ENCODE measurements at places on chromosomes 12 and 14.
A peak's percentile ranks its signal among the peaks of the same experiment; 100 is the strongest.

DNA sequence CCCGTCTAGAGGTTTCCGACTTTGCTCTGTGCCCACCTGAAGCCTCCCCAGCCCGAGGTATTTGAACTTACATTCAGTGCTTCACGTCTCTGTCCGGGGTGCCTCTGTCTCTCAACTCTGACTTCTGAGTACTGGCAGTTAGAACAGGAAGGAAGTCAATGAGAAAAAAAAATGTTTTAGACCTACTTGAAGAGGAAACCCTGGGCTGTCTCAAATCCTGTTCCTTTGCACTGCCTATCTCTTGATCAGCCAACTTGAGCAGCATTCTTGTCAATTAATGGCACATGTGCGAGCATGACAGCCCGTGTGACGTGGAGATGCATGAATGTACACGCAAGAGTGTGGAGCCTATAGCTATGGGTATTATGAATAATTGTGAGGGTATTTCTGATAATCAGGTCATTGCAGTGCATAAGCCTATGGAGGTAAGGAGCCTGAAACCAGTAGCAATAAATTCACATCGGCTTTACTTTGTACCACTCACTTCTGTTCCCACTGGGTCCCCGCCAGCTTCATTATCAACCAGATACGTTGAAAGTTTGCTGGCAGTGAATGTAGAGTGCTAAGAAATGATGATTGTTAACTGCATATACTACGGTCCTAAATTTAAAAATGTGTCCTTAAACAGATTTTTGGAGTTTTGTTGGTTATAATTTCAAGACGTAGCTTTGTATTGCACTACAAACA, at the start of gene ARHGDIB:
ARHGDIB (minus strand) TSS at position 136 of the 687 bp plus-strand sequence. CDS start 10,889 bp downstream, outside the sequence.
- peak; percentile 92 for DNase-seq

- no peak for DNase-seq
Measured at GRCh38 chr12:33323823-33324222, 115.8 kb downstream of the SYT10 start.

- DNase-seq: no peak
Measured at GRCh38 chr12:53190108-53190729, 9.5 kb upstream of the CSAD start.

- DNase-seq: no peak
Measured at GRCh38 chr12:2168808-2169207, 116.0 kb downstream of the CACNA1C start.

DNA sequence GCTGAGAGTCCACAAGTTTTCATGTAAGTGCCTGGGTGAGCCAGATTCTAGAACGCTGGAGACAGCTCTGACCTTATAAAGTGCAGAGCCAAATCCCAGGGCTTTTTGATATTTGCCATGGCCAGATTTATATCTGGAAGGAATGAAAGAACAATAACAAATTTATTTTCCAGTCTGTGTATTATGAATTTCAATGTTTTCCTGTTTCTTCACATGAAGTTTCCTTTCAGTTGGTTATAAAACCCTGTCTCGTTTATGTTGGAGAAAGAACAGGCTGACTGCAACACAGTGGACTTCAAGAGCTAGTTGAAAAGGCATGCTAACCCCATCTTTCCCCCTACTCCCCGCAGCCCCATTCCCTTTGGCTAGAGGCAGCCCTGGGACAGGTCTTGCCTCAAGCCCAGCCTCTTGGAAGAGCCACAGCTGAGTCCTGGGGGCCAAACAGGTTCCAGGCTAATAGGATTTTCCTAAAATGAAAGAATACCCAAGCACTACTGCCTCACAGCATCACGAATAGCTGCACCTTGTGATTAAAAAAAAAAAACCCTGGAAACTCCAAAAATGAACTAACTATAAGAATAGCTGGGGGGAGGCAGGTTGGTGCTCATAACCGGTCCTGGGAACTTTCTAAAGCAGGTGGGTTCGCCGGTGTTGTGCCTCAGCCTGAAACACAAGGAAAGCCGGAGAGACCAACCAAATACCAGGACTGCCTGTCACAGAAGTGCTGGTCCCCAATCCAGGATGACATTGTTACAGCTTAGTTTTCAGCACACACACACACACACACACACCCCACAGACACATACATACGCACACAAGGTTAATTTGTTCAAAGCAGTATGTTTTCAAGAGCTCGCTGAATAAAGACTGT, 1.5 kb downstream of the FBLN5 start:
- no peak for DNase-seq

- DNase-seq: no peak
Measured at GRCh38 chr12:49674318-49674981, 32.8 kb downstream of the FMNL3 start.

DNA sequence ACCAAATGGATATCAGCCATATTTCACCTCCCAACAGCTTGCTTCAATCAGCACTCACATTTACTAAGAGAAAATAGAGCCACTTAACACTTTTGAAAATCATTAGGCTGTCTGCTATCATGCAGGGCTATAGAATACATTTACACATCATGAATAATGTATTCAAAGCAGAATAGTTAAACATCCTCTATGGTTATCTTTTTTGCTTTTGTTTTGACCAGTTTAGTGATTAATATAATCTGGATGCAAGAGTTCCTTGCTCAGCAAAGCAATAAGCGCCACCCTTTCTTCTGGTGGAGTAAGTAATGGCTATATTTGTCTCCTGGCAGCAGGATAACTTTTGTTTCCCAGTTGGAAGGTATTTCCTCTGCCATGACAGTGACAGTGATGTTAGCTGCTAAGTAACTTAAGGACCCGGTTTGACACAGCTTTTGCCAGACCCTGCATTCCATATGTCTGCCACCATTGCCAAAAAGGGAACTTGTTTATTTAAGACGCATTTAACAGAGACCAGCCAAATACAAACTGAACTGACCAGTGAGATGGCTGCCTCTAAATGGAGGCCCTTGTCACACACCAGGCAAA, 70.3 kb upstream of the NR2C1 start:
- DNase-seq: no peak

DNA sequence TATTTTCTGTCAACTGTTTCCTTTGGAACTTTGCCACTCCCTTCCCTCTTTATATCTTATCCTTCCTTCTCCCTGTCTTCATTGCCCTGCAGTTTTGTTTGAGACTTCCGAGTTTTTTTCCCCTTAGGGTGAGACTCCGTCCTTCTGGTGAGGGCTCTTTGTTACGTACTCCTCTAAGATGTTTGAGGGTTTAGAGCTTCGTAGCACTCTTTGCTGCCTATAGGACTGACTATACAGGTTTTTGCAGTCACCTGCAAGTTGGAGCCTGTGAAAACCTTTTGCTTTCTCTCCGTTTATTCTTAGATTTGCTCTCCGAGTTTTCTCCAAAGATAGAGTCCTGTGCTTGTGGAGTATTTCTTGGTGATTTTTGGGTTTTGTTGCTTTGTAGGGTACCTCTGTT, 41.7 kb upstream of the MYRFL start:
- DNase-seq: no peak
